ENCODE measurements at places on chromosomes 11 and 22. TPM values are rescaled to one million over a fixed set of nuclear protein-coding genes. Genes with fewer than 3 reads are reported as not detected.

- H3K27me3 ChIP-seq = no peaks in the 10 kb centered on the region
- H3K4me3 ChIP-seq = no peak overlapping the region
- H3K27ac ChIP-seq = no peak overlapping the region
- no peak for DNase-seq
These were observed 15.8 kb upstream of the RBM4B start for GRCh38 chr11:66693356-66694055.

DNA sequence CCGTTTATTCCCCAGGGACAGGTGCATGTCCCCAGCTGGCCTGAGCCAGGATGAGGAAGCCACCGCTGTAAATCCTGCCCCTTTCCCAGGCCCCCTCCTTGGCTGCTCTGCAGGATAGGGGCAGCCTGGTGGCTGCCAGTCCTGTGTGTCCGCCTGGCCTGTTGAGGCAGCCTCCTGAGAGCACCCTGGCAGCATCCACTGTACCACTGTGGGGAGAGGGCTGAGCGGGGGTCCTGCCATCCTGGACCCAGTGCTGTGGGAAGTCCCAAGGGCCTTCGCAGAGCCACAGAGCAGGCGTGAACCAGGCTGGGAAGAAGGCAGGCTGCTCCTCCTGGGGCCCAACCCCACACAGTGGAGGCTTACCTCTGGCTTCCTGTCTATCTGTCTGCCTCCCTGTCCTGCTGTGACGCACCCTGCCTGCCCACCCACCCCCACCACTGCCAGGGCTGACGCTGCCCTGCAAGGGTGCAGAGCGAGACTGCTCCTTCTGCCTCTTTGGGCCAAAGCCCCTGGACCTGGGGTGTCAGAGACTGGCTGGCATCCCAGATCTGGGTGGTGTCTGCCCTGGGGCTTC lies 8.4 kb downstream of the KCTD17 start:
- H3K36me3 ChIP-seq = no peaks in the 10 kb centered on the region
- peaks cover 23% of the 10 kb centered on the region for H3K4me1 ChIP-seq
- DNase-seq = no peak

GRCh38 chr11:104476454-104476853 lies 312.5 kb upstream of the PDGFD start:
- H3K4me1 ChIP-seq = no peaks in the 10 kb centered on the region
- H3K27ac ChIP-seq = no peak overlapping the region
- H3K27me3 ChIP-seq = no peaks in the 10 kb centered on the region
- H3K4me3 ChIP-seq = no peak overlapping the region
- no peak for DNase-seq

DNA sequence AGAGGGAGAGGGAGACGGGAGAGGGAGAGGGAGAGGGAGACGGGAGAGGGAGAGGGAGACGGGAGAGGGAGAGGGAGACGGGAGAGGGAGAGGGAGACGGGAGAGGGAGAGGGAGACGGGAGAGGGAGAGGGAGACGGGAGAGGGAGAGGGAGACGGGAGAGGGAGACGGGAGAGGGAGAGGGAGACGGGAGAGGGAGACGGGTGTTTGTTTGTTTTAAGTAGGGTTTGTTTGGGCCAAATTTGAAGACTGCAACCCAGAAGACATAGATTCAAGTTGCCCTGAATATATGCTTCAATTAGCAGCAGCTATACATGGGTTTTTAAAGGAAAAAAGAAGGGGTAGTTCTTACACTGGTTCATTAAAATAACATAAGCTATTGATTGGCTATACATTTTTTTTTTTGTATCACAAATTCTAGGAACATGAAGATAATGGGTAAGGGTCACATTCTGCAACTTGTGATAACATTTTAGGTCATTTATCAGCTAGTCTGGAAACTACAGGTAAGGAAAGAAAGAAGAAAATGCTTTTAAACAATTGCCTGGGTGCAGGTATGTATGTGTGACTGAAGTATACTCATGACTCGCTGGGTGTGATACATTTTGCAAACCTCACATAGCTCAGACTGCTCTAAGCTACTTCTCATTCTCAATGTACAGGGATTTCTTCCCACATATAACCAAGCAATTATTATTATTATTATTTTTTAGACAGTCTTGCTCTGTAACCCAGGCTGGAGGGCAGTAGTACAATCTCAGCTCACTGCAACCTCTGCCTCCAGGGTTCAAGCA lies 67.3 kb downstream of the MCHR1 start:
- DNase-seq = no peak
- peak overlapping the region; percentile 48 for H3K4me3 ChIP-seq
- 0 out of 2 replicates have a peak overlapping the region, but pooled peaks have one; percentile 7 for H3K27ac ChIP-seq
- H3K27me3 ChIP-seq = no peaks in the 10 kb centered on the region

HIC2 gene
- 3.5 TPM for total RNA-seq

MFNG gene
- 28.1 TPM for total RNA-seq
